ENCODE measurements at places on chromosomes 5 and 9.

DNA sequence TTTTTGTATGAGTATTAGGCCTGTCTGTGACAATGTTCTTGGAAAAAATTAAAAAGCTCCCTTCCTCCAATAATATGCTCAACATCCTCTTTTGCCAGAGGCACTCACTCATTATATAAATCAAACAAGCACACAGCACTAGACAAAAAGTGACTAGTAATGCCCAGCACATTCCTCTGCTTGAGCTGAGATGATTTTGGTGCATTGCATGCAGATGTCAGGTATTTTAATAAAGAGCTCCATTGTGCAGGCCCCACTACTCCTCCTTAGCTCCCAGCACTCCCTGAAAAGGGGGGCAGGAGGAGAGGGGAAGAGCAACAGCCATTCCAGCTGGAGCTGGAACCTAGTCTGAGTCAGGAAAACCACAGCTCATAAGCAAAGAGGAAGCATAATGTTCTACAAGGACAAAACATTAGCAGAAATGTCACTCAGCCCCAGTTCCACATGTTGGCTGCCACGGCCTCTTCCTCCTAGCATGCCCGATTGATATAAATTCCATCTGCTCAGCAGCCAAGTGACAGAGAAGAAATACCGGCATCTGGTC is 348.5 kb downstream of the BNC2 start:
- no peak for DNase-seq

DNA sequence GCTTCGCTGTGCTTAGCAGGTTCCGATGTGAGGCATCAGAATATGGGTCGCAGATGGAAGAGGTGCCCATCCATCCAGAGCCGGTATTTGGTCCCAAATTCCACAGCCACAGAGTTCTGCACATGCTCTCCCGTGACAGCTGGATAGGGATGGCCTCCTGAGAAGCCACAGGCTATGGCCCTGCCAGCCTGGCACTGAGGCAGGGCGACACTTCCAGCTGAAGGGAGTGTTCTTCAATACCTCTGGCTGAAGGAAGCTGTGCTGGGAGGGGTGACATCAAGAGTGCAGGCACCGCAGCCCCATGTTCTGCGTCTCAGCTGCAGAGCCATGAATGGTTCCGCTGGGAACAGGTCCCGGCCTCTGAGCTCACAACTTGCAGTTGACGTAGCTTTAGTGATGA is 83.4 kb upstream of the SIMC1 start:
- DNase-seq = no peak

DNA sequence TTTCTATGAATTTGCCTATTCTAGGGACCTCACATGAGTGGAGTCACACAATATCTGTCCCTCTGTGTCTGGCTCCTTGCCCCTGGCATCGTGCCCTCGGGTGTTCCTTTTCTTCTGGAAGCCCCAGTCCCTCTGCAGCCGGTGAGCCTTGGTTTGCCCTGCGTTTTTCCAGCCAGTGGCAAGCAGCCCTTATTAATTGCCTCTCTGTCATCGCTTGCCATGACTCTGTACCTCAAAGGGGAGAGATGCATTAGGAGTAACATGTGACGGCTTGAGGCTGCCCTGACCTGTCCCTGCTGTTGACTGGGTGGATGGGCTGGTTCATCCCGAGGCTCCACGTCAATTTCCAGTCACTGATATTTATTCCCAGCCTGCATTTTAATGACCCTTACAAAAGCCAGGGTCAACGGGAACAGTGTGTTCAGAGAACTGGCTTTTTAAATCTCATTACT is 87.3 kb downstream of the CFAP90 start:
- no peak for DNase-seq

GRCh38 chr9:97594381-97594921 is 38.7 kb downstream of the TSTD2 start:
- DNase-seq = no peak

DNA sequence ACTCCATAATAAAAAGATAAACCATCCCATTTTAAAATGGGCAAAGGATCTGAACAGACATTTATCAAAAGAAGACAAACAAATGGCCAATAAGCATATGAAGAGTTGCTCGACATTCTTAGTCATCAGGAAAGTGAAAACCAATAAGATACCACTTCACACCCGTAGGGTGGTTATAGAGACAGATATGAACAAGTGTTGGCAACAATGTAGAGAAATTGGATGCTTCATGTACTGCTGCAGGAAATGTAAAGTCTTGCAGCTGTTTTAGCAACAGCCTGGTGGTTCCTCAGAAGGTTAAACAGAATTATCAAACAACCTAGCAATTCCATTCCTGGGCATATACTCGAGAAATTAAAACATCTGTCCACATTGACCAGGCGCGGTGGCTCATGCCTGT is 42.5 kb downstream of the GTF3C4 start:
- DNase-seq = no peak

DNA sequence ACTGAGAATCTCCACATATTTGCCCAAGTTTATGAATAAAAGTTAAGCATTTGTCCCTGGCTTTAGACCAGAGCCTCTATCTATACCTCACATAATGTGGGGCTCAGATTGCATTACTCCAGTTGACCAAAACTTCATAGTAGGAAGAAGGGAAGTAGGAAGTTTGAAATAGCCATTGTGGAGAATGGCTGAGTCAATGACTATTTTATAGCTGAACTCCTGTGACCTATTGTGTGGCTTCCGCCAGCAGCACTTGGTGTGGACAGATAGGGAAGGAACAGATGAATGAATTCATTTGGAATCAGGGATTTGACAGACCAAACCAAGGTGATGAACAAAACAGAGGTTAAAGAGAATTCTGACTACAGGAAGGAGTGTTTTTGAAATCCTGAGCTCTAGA is 92.9 kb upstream of the LPAR1 start:
- DNase-seq = no peak

- no peak for DNase-seq
Observed at GRCh38 chr9:97761056-97761598, 64.0 kb upstream of the XPA start.

DNA sequence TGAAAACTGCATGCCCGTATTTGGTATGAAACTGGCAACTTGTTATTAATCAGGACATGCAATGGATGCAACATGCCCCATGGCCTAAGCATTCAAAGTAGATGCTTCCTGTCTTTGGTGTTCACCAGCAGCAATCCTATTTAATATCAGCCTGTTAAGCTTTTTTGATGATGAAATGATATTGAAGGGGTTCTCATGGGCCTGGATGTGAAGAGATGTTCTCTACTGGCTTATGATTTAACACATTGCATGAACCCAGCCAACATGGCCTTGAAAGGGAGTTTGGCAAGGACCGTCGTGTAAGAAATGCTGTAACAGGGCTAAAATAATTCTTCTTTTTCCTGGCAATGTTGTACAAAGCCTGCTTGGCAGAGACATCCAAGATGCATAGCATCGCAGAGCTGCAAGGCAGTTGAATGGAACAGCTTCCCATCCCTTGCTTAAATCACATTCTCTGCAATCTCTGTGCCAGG is 111.2 kb downstream of the SMARCA2 start:
- no peak for DNase-seq

DNA sequence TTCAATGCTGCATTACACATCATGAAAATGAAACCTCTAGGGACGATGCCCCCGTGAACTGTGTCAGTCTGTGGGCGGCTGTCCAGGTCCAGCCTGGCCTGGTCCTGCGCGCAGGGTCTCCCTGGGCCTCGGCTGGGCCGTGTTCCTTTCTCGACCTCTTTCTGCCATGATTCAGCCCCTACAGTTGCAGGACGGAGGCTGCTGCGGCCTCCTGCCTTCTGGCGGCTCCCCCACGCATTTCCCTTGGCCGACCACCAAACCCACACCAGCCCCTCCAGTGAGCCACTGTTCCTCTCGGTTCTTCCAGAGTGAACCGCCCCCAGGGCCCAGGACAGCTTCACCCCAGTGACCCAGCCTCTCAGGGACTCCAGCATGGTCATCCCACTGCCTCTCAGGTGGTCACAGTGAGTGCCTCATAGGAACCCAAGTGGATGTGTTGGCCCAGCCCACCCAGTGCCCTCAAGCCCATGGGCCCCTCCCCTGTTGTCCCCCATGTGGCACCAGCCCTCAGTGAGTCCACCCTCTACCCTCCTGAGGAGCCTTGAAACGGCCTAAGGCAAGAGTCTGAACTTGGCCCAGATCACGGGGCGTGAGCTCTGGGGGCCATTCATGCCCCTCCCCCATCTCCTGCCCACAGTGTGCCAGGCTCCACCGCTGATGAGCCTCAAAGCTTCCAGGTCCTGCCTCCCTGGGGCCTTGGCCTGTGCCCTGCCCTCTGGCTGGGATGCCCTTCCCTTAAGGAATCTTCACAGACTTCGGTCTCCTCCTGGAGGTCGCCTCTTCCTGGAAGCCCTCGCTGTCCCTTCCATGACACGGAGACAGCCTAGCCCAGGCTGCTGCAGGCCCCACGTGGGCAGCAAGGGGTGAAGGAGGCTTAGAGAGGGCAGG is 10.0 kb upstream of the CLIC3 start:
- no peak for DNase-seq

DNA sequence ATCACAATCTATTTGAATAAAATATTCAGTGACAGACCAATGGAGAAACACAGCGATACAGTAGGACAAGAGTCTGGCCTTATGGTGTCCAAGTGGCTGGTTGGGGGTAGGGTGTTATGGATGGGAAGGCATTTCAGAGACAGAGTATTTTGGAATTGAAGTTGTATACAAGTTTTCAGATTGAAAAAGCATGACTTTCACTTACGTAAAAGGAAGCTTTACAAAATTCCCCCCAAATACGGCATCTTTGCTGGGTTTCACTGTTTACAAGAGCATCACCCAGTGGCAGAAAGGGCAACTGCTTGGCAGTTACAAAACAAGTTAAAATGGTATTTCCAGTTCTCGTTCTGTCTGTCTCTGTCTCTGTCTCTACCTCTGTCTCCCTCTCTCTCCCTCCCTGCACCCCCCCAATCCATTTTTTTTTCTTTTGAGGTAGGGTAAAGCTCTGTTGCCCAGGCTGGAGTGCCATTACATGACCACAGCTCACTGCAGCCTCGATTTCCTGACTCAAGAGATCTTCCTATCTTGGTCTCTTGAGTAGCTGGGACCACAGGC is 86.2 kb downstream of the PTPN3 start:
- no peak for DNase-seq

DNA sequence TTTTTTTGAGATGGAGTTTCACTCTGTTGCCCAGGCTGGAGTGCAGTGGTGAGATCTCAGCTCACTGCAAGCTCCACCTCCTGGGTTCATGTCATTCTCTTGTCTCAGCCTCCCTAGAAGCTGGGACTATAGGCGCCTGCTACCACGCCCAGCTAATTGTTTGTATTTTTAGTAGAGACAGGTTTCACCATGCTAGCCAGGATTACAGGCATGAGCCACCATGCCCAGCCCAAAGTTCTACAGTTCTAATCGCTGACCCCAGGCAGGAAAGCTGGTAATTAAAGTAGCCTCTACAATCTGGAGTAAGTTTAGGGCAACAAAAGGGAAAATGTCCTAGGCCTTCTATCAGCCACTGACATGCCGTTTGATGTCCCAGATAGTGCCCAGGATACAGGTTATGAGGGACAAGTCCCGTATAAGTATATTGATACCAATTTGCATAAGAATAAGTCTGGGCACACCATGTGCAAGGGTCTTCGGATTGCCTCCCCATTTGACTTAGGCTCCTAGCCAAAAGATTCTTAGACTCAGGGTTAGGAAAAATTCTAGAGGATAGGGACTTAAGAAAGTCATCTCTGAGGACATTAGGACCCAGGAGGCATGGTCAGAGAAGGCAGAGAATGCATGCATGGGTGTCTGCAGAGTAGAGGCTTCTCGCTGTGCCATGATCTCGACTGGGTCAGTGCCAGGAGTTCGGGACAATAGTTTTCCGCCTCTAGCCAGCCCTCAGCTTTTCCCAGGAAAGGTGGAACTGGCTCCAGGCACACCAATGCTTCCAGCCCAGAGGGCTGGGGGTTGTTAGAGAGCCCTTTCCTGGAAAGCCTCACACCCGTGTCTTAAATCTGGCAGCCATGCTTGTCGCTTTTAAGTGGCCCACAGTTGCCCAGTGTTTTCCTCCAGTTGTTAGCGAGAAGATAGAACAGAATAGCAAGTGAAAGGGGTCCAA is 1111.1 kb downstream of the TAF11L14 start:
- DNase-seq = no peak

DNA sequence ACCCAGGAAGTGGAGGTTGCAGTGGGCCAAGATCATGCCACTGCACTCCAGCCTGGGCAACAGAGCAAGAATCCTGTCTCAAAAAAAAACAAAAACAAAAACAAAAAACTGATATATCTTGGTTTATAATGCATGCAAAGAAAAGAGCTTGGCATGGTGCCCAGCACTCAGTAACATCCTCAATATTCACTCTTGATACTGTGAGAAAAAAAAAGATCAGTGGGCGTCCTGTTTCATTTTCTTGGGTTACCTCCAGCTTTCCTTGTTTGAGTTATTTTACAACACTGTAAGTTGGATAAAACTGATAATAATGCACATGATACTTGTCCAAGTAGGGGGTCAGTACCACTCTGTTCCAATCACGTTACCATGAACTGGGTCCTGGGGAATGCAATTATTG is 7.8 kb downstream of the PHYHD1 start:
- no peak for DNase-seq

- DNase-seq = no peak
Observed at GRCh38 chr5:145908206-145908960, 28.0 kb upstream of the SH3RF2 start.

DNA sequence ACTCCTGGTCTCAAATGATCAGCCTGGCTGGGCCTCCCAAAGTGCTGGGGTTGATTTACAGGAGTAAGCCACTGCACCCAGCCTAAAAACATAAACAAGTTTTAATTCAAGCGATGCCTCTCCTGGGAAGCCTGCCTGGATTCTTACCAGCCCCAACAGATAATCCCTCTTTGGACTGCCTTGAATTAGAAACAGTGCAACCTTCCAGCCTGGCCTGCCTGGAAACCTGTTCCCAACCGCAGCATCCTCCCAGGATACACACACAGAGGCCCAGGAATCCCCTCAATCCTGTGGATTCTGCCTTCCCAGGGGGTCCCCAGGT is 19.2 kb downstream of the PTGES start:
- DNase-seq = no peak

- no peak for DNase-seq
Observed at GRCh38 chr5:124908581-124909451, 162.4 kb upstream of the ZNF608 start.

- DNase-seq = no peak
Observed at GRCh38 chr5:56464935-56465768, 232.0 kb upstream of the ANKRD55 start.

GRCh38 chr9:18122171-18122570 is 351.8 kb upstream of the ADAMTSL1 start:
- no peak for DNase-seq

GRCh38 chr5:58114324-58114723 is 345.6 kb downstream of the PLK2 start:
- DNase-seq = no peak

DNA sequence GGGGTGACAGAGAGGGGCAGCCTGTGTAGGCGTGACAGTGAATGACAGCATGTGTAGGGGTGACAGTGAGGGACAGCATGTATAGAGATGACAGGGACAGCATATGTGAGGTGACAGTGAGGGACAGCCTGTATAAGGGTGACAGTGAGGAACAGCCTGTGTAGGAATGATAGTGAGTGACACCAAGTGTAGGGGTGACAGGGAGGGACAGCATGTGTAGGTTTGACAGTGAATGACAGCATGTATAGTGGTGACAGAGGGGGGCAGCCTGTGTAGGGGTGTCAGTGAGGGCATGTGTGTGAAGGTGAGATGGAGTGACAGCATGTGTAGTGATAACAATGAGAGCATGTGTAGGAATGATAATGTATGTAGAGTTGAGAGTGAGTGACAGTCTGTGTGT is 8.7 kb upstream of the GAPT start:
- DNase-seq = no peak

- no peak for DNase-seq
Observed at GRCh38 chr5:67082941-67083340, 113.7 kb downstream of the CD180 start.

- no peak for DNase-seq
Observed at GRCh38 chr9:16612627-16613026, 257.8 kb downstream of the BNC2 start.

All from stimulated activated CD8-positive, alpha-beta memory T cell treated with anti-CD3 and anti-CD28 coated beads, Interleukin-15, amount 100 ng/mL, for 4 hours (primary cell).